ENCODE measurements at places on chromosomes 11 and 22. TPM values are rescaled to one million over a fixed set of nuclear protein-coding genes. Genes with fewer than 3 reads are reported as not detected.

DNA sequence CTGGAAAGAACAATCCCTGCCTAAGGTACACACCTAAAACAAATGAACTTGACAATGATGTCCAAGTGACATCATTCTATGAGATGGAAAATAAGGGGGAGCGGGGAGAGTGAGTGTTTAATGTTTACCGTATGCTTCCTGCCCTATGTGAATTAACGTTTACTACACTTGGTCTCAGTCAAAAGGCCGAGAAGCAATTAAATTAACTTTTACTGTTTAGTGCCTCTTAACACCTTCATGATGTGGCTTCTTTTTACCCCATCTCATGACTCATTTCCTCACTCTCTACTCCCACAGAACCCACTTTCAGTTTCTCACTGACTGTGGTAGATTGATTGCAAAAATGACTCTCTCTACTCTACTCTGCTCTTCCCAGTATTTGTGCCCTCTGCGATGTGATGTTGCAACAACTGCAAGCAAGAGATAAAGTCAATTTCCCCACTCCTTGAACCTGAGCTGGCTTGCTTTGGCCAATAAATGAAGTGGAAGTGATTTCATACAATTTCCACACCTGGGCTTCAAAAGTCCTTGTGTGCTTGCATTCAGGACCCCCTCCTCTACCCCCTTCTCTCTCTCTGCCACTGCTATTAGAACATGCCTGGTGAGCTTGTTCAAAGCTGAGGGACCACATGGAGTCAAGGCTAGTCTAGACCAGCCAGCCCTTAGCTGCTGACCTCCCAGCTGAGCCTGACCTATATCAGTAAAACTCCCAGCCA, 11.6 kb upstream of the ALKBH3 start:
- peaks cover 3% of the 10 kb centered on the region for H3K36me3 ChIP-seq
- peak overlapping the region; percentile 45 for H3K4me3 ChIP-seq
- peaks cover 53% of the 10 kb centered on the region for H3K27me3 ChIP-seq
- H3K27ac ChIP-seq: peak overlapping the region; percentile 42
- H3K4me1 ChIP-seq: peaks cover 27% of the 10 kb centered on the region

DNA sequence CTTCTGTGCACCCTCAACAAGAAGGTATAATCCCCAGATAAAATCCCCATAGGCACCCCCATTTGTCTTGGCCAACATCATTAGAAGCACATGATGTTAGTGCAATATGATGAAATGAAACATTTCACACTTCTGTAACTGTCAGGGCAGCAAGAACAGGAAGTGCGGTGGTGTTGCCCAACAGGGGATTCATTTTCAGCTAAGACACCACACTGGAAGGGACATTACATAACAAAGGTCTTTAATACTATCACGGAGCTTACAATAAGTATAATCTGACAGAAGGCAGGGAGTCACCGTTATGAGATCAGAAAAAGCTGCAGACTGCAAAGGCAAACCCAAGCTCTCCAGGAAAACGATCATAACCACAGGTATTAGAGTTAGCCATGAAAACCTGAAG, 2.0 kb downstream of the OR52W1 start:
- peak overlapping the region; percentile 53 for H3K27ac ChIP-seq
- peaks cover 3% of the 10 kb centered on the region for H3K27me3 ChIP-seq
- no peak for DNase-seq
- peaks cover 9% of the 10 kb centered on the region for H3K36me3 ChIP-seq
- H3K4me3 ChIP-seq: no peak overlapping the region

- no peak overlapping the region for H3K27ac ChIP-seq
- no peaks in the 10 kb centered on the region for H3K36me3 ChIP-seq
- H3K27me3 ChIP-seq: no peaks in the 10 kb centered on the region
- no peak for DNase-seq
These were observed 210.4 kb upstream of the GRIA4 start for GRCh38 chr11:105399511-105399910.

GRCh38 chr11:27912916-27913315, 195.0 kb downstream of the KIF18A start:
- no peaks in the 10 kb centered on the region for H3K4me1 ChIP-seq
- no peaks in the 10 kb centered on the region for H3K27me3 ChIP-seq
- no peaks in the 10 kb centered on the region for H3K36me3 ChIP-seq
- DNase-seq: no peak
- H3K4me3 ChIP-seq: no peak overlapping the region

- no peak for DNase-seq
- H3K36me3 ChIP-seq: peaks cover 6% of the 10 kb centered on the region
- H3K27me3 ChIP-seq: peaks cover 6% of the 10 kb centered on the region
- no peaks in the 10 kb centered on the region for H3K4me1 ChIP-seq
- H3K4me3 ChIP-seq: no peak overlapping the region
These were observed 17.5 kb upstream of the TEF start for GRCh38 chr22:41364233-41364632.

DNA sequence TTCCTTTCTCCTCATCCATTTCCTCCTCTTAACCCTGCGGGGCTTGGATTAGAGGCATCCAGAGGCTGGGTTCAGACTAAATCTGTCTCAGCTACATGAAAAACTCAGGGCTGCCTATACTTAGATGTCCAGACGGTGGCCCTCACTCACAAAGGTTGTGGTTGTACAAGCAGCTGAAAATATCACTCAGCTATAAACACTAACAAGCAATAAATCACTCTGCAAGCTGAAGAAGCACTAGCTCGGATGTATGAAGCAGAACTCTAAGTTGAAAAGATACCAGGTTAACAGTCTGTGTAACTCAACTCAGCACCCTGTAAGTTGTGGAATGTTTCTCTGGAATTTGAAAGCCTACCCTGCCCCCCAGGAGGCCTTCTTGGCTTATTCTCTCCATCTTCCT, 82.9 kb downstream of the EXT2 start:
- H3K27me3 ChIP-seq: no peaks in the 10 kb centered on the region
- DNase-seq: no peak
- H3K27ac ChIP-seq: no peak overlapping the region
- H3K36me3 ChIP-seq: peaks cover 3% of the 10 kb centered on the region
- peaks cover 5% of the 10 kb centered on the region for H3K4me1 ChIP-seq

- H3K4me1 ChIP-seq: peaks cover 40% of the 10 kb centered on the region
- H3K27ac ChIP-seq: peak overlapping the region; percentile 71
- no peak overlapping the region for H3K4me3 ChIP-seq
- H3K27me3 ChIP-seq: no peaks in the 10 kb centered on the region
- H3K36me3 ChIP-seq: peaks cover 11% of the 10 kb centered on the region
These were observed 25.0 kb downstream of the MED15 start for GRCh38 chr22:20532256-20532993.

- H3K4me1 ChIP-seq: peaks cover 25% of the 10 kb centered on the region
- H3K27me3 ChIP-seq: no peaks in the 10 kb centered on the region
- H3K36me3 ChIP-seq: peaks cover 38% of the 10 kb centered on the region
- no peak for DNase-seq
These were observed 797 bp upstream of the B3GAT3 start for GRCh38 chr11:62622476-62623089.

DNA sequence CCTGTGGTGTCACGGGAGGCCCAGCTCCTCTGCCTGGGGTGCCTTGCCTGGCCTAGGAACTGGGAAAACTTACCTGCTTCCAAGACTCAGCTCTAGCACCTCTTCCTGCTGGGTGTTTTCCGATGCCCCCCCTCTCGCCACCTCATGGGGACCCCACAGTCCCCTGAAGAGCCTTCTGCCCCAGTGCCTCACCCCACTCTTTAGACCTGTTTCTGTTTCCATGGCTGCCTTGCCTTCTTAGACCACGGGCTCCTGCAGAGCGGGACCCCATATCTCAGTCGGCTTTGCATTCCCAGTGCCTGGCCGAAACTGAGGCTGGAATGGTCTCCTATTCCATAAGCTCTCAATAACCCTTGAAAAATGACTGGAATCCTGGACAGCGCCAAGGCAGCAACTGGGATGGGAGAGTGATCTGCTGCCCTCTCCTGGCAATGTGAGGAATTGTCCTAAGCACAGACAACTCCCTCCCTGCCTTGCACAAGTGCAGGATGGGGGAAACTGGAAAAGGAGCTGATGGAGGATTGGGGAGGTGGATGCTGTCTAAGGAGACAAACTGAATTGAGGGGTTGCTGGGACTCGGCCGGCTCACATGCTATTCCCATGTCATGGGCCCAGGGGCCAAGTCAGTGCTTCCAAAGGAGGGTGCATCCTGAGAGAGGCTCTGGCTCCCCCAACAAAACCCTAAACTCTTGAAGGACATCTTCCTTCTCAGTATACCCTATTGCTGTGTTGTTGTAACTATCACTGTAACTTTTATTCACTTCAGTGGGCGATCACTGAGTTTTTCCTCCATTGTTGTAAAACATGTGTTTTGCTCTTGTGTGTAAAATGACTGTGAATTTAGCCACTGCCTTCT, 26.6 kb upstream of the IL17RA start:
- H3K27ac ChIP-seq: no peak overlapping the region
- no peak overlapping the region for H3K4me3 ChIP-seq
- peaks cover 14% of the 10 kb centered on the region for H3K27me3 ChIP-seq

DNA sequence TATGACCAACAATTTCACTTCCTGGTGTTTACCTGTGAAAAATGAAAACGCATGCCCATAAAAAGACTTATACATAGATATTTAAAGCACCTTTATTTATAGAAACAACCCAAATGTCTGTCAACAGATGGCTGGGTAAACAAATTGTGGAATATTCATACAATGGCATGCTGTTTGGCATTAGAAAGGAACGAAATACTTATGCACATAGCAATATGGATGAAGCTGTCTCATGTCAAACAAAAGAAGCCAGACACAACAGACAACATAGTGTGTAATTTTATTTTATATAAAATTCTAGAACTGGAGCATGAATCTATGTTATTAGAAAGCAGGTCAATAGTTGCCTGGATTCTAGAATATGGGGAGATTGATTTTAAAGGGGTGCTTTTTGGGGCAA, 38.0 kb downstream of the GRK3 start:
- H3K36me3 ChIP-seq: peaks cover 24% of the 10 kb centered on the region
- H3K27me3 ChIP-seq: no peaks in the 10 kb centered on the region
- no peak overlapping the region for H3K27ac ChIP-seq
- H3K4me1 ChIP-seq: peaks cover 21% of the 10 kb centered on the region
- no peak for DNase-seq

GRCh38 chr11:61589961-61590360, 9.1 kb upstream of the SYT7 start:
- no peak overlapping the region for H3K4me3 ChIP-seq
- H3K36me3 ChIP-seq: no peaks in the 10 kb centered on the region
- no peak overlapping the region for H3K27ac ChIP-seq

GRCh38 chr11:1078191-1078601, 3.5 kb downstream of the MUC2 start:
- no peaks in the 10 kb centered on the region for H3K4me1 ChIP-seq
- H3K27me3 ChIP-seq: no peaks in the 10 kb centered on the region
- DNase-seq: no peak
- H3K4me3 ChIP-seq: no peak overlapping the region

- no peaks in the 10 kb centered on the region for H3K27me3 ChIP-seq
- no peak for DNase-seq
- H3K27ac ChIP-seq: no peak overlapping the region
- H3K4me1 ChIP-seq: no peaks in the 10 kb centered on the region
These were observed 151.3 kb downstream of the APOL5 start for GRCh38 chr22:35868938-35869337.

DNA sequence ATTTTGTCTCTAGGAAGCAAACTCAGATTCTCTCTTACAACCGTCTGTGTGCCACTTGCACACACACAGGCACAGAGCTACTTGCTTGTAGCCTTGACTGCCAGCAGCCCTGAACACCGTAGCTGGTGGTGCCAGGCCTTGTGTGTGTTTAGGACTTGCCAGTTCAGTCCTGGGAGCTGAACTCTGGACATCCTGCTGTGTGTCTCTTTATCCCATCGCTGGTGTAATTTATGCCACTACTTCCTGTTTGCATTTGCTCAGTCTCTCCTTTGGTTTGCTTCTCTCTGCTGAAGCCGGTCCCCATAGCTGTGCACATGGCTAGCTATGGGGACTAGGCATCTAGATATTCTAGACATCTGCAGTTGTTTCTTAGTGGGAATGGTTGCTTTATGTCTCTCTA, 24.0 kb downstream of the MARK2 start:
- no peaks in the 10 kb centered on the region for H3K27me3 ChIP-seq
- H3K27ac ChIP-seq: peak overlapping the region; percentile 2
- H3K36me3 ChIP-seq: peaks cover 14% of the 10 kb centered on the region
- no peak overlapping the region for H3K4me3 ChIP-seq

DNA sequence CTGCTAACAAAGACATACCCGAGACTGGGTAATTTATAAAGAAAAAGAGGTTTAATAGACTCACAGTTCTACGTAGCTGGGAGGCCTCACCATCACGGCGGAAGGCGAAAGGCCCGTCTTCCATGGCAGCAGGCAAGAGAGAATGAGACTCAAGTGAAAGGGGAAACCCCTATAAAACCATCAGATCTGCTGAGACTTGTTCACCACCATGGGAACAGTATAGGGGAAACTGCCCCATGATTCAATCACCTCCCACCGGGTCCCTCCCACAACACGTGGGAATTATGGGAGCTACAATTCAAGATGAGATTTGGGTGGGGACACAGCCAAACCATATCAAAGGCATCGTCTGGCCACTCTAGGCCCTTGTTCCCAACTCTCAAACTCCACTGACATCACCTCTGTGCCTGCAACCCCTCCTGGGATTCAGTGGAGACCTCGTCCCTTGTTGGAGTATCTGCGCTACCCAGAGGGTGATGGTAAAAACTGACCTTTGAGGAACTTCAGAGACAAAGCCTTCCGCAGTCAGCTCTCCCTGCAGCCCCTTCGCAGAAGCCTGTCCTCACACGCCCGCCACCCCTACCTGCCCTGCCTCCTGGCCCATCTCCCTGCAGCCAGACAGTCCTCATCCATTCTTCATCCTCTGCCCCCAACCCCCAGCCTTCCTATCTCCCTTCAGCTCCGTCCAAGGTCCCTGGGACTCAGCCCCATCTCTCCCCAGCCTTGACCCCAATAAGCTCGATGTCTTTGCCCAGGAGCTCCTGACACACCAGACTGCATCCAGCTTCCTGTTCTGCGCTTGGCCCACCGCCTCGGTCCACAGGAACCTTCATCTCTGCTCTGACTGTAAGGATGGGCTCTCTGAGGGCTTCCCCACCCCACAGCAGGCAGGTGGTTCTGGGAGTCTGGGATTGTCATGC, 15.8 kb downstream of the CCND1 start:
- no peak overlapping the region for H3K4me3 ChIP-seq
- no peaks in the 10 kb centered on the region for H3K27me3 ChIP-seq
- H3K4me1 ChIP-seq: no peaks in the 10 kb centered on the region
- H3K36me3 ChIP-seq: no peaks in the 10 kb centered on the region
- no peak for DNase-seq
- H3K27ac ChIP-seq: no peak overlapping the region

GRCh38 chr11:29484548-29484947, 532.3 kb downstream of the KCNA4 start:
- no peak overlapping the region for H3K4me3 ChIP-seq
- H3K27me3 ChIP-seq: no peaks in the 10 kb centered on the region
- no peaks in the 10 kb centered on the region for H3K4me1 ChIP-seq
- H3K36me3 ChIP-seq: no peaks in the 10 kb centered on the region
- no peak overlapping the region for H3K27ac ChIP-seq

CSNK1E gene
- total RNA-seq: 154 TPM

TTC9C gene
- 38.0 TPM for total RNA-seq

DNAJB13 gene
- 0.64 TPM for total RNA-seq

SMC1B gene
- total RNA-seq: 0.44 TPM

PGR gene
- total RNA-seq: not detected

MYBPC3 gene
- total RNA-seq: not detected

NCF4 gene
- total RNA-seq: 15.6 TPM

SCYL1 gene
- 109 TPM for total RNA-seq

PSMC3 gene
- 219 TPM for total RNA-seq

KCNE3 gene
- total RNA-seq: not detected

HBD gene
- not detected for total RNA-seq

SYT9 gene
- not detected for total RNA-seq

UEVLD gene
- 31.4 TPM for total RNA-seq
